Cerebellar nuclear complex (tissue), 1 donor: ENCODE measurements at places on chromosomes 12 and 14.

GRCh38 chr14:102058961-102059360 is 27.9 kb downstream of the HSP90AA1 start:
- DNase-seq = no peak

DNA sequence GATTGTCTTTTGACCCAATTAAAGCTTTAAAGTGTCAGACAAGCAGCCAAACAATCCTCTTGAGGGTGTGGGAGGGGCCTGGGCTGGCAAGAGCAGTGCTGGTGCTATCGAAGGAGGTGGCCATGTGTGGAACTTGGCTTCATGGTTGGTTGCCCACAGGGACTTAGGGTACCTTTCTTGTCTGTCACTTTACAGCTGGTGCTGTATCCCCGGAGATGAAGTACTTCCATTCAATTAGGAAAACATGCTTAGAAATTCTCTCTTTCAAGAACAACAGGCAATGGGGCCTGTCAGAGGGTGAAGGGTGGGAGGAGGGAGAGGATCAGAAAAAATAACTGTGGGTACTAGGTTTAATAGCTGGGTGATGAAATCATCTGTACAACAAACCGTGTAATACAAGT is 86.5 kb downstream of the DAAM1 start:
- DNase-seq = no peak

DNA sequence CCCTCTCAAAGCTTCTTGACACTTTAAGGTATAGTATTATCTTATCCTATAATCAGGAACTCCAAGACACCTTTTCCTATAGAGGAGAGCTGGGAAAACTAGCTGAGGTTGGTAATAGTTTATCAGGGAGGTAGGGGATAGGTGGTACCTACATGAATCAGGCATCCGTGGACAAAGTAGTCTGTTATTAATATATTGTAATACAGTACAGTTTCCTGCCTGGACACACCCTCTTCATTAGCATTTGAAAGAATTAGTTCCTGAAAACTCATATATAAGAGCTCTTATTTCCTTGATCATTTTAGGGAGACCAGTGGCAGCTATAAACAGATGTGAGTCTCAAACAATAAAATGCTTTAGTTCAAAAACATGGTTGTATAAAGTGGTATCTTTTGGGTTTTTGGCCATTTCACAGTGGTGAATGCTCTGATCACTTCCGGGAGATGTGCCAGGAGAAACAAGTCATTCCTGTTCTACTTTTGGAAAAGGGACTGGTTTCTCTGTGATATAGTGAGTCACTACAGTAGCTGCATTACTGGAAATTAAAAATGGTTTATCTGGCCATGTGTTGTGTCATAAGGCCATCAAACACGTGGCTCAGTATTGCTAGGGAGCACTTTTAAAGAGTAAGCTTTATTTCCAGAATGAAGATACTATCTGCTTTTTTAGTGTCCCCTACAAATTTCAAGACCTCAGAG is 98.1 kb downstream of the KLRB1 start:
- no peak for DNase-seq

DNA sequence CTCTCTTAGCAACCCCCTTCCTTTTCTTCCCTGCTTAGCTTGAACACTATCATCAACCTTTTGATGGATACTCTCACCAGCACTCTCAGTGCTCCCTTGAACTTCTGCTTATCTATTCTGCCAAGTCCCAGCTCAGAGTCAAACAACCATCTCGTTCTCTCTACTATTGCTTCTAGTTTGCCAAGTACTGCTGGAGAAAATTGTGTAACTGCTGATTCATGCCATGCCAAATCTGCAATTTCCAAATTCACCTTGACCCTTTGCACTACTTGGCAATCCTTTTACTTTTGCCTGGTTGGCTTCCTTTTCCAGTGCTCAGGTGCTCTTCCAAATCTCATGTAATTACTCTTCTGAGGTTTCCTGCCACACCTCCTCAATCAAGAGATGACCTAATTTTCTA is 2.8 kb upstream of the CCDC196 start:
- DNase-seq = no peak

GRCh38 chr12:98352835-98353234 is 162.6 kb upstream of the TMPO start:
- DNase-seq = no peak

DNA sequence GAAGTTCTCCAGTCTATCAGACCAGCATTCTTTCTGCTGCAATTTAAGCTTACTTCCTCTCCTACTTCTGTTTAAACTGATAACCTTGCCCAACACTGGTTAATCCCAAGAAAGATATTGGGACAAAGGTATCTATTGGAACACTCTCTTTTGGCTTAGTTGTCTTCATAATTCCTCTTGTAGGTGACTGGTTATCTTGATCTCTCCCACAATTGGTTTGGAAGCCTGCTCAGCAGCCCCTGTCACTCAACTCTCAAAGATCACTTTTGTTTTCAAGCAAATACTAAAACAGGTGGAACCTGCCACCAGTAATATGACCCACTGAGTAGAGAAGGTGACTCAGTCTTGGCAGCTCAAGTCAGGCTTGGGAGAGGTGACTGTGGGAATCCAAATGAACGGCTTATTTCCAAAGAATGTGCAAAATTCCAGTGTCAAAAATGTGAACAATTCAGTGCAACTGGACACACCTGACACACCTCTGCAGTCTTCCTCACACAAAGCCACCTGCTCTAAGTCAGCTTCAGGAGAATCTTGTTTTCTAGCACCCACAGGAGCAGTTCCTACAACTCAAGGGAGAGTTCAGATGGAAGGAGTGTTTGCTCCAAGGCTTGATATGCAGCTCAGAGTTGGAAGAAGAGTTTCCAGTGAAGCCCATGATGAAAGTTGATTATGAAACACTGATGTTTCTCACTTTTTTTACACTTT is 83.2 kb upstream of the SLC38A2 start:
- DNase-seq = no peak

DNA sequence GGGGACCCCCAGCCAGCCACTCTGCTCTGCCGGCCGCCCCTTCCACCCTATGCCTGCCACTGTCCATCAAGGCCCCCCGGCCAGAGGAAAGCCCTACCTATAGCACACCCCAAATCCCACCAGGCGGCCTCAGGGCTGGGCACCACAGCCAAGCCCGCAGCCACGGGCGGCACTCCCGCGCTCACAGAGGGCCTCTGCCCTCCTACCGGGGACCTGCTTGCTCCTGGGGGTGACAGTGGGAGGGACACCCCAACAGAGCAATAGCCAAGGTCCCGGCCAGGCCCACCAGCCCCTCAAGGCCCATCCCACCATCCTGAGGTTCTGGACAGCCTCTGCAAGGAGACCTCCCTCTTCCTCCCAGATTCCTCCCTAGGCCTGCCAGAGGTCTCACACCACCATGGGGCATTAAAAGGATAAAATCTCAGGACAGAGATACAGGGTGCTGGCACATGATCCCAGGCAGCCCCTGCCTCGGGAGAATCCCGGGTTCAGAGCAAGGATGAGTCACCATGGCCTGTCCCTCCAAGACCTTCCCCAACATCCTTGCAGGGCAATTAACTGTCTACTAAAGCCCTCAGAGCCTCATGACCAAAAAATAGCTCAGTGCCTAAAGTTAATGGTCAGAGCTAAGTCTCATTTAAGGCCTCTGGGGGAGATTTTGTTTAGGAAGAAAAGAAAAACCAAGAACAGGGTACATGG is 17.1 kb downstream of the CCDC85C start:
- DNase-seq = no peak

GRCh38 chr12:95143621-95144205 is 70.3 kb upstream of the NR2C1 start:
- DNase-seq = no peak

- no peak for DNase-seq
These were observed 4.0 kb upstream of the CPNE6 start for GRCh38 chr14:24067133-24068082.

DNA sequence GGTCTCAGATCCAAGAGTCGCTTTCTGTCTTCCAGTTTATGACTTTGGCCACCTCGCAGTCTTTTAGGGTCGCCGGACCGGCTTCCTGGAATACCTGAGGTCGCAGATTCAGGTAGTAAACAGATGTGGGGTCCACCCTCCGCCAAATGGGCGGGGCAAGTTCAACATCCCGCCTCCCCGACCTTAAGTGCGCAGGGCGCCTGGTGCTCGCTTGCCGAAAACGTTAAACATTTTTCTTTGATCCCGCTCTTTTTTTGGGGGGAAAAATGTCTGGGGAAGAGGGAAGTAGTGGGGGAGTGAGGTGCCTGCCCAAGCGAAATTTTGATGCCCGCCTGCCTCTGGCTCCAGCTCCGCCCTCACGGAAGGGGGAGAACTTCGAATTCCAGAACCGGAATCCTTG is 73.9 kb upstream of the TBX5 start:
- DNase-seq = no peak

DNA sequence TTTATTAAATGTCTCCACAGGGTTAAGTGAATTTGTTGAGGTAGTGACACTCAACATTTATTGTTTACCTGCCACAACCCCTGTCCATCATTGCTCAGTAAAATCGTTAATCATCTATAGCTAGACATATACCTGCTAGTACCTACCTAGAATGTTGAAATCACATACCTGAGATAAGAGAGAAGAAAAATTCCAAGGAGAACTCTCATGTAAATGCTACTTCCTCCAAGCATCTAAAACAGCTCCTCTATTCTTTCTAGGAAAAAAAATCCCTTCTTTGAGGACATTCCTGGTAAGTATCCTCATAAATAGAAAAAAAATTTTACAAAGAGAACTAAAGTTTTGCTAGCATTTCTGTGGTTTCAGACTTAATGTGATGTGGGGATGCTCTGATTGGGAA is 325.1 kb downstream of the DAD1 start:
- DNase-seq = no peak

DNA sequence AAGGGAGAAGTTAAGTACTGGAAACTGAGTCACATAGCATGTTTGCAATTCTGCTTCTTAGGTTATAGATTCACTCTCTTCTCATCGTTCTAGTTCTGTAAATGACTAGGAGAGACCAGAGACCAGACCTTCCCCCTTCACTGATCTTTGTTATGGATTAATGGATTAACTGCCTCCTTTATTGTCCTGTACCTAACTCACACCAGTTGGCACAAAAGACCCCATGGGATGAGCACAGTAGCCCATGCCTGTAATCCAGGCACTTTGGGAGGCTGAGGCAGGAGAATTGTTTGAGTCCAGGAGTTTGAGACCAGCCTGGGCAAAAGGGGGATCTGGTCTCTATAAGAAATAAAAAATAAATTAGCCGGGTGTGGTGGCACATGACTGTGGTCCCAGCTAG is 20.8 kb downstream of the BCAT1 start:
- no peak for DNase-seq

DNA sequence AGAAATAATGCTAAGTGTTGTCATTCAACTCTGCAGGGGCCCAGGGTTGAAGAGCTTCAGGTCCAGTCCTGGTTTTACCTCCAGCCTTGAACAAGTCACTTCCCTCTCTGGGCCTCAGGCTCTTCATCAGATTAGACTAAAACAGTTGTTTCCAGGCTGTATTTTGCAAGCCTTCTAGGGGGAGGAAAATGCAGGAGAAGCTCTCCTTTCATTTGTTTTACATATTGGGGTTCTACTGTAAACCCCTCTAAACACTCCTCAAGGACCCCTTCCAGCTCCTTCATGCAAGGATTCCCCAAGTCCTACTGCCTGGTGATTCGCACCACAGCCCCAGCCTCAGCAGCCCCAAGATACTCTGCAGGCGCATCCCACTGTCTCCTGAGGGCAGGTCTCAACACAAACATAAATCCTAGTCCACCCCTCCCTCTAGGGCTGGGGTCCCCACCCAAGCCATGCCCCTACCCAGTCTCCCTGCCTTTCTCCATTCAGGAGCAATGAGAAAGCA is 2.7 kb downstream of the SDR9C7 start:
- DNase-seq = no peak

DNA sequence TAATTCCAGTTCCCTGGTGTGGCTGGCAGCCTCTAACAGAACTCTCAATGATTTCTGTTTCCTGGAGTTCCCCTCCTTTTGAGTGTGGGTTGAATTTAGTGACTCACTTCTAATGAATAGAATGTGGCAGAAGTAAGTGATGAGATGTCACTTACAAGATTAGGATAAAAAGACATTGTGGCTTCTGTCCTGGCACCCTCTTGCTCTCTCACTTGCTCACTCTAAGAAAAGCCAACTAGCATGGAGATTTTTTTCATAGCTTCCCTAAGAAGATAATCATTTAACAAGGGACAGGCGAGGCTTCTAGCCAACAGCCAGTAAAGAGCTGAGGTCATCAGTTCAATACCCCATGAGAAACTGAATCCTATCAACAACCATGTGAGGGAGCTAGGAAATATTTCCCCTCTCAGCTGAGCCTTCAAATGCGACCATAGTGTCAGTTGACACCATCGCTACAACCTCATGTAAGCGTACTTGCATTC is 156.7 kb downstream of the TMTC3 start:
- DNase-seq = no peak
